ENCODE measurements at places on chromosomes 13 and 19.

- no peak for DNase-seq
Observed at GRCh38 chr19:410243-410781, 1.4 kb upstream of the C2CD4C start.

GRCh38 chr19:4032436-4032835, 24.9 kb downstream of the PIAS4 start:
- DNase-seq: no peak

- DNase-seq: no peak
Observed at GRCh38 chr13:65844266-65844841, 1385.8 kb downstream of the PCDH9 start.

DNA sequence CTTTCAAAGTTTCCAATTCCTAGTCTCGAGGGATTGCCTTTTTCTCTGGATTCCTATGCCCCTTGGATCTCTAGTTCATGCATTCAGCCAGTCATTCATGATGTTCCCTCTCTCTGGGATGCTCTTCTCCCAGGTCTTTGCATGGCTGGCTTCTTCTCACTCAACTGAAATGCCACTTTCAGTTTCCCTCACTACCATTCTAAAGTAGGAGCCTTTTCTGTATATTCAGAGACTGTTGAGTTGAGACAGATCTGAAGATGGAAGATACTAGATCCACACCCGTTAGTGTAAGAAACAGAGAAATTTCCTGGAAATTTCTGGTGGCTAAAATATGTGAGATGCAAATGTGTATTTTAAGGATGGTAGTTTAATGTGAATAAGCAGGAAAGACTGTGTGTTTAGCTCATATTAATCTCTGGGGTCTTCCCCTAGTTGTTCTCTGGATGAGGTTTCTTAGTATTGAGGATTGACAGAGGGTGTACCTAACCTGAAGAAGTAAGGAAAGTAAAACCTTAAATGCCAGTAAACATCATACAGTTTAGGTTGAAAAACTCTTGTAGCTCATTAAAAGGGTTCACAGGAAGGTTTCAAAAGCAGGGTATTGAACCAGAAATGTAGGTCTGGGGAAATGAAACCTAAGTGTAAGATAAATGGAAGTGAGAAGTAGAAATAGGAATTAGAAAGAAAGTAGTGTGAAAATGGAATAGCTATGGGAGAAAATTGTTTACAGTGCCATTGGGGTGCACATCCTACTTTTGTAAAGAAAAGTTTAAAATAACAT, 331.3 kb downstream of the NDFIP2 start:
- DNase-seq: no peak

GRCh38 chr13:87094646-87095045, 576.5 kb upstream of the SLITRK5 start:
- no peak for DNase-seq

GRCh38 chr19:10508707-10509106, 5.6 kb upstream of the KEAP1 start:
- no peak for DNase-seq

- no peak for DNase-seq
Observed at GRCh38 chr13:107573184-107573583, 642.2 kb downstream of the LIG4 start.

- DNase-seq: no peak
Observed at GRCh38 chr13:90673746-90674145, 673.7 kb upstream of the MIR17HG start.

DNA sequence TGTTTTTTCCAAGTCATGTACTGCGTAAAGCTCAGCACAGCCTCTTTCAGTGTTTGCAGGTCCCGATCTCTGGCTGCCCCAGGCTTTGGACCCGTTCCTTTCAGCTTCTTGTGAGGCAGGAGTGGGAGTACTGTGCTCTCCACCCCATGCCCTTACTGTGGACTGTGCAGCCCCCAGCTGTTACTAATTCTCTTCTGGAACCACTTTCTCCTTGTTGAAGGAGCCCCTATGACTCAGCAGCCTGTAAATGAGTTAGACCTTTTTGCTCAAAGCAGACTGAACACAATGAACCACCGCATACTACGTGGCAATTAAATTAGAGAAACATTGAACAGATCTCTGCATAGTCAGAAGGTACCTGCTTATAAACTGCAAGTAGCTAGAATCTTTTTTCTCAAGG, 39.0 kb downstream of the SERTM1 start:
- no peak for DNase-seq

GRCh38 chr13:36421447-36421846, 10.8 kb upstream of the CCNA1 start:
- DNase-seq: no peak

GRCh38 chr13:41813426-41813825, 147.5 kb downstream of the VWA8 start:
- no peak for DNase-seq

GRCh38 chr13:41017817-41018601, 1.1 kb downstream of the ELF1 start:
- no peak for DNase-seq

GRCh38 chr13:97976610-97977521, 23.4 kb downstream of the IPO5 start:
- no peak for DNase-seq

DNA sequence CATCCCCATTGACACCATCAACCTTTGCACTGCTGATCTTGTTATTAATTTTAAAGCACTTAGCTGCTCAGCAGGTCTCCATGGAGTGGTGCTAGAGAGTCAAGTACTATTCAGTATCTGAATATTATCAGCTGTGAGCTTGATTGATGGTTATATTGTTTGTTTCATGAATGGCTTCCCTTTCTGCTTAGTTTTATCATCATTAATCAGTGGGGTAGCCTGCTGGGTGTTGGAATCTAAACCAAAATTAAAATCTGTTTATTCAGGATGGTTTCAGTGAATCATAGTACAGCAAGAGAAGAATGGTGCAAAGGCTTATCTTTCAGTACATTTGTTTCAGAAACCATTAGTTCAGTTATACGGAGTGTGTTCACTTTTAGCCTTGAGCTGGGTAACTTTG, 42.5 kb upstream of the SCEL start:
- DNase-seq: no peak

- DNase-seq: no peak
Observed at GRCh38 chr13:76852986-76853385, 33.2 kb downstream of the KCTD12 start.

DNA sequence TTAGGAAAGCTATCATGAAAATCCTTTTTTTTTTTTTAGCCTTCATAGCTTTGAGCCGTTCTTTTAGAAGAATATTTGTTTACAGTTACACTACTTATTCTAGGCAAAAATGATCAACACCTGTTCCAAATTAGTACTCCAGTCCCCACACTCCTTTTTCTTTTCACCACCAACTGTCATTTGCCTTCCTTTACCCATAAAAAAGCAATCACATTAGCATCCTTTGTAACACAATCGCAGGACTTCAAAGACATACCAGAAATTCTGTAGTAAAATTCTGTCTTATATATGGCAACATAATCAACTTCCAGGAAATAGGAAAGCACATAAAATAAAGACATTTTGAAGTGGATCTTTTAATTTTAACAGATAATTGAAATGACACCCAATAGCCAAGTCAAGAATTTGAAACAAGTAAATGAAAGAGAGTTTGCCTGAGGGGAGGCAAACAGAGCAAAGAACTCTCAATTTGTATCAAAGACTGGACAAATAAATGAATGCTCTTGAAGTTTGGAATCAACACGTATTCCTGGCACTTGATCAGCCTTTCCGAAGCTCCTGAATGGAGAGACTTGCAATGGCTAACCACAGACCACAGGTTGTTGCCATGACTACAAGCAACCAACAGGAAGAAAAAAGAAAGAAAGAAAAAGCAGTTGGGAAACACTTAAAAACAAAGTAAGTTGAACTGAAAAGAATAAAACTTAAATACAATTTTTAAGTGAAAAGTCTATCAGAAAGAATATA, 206.8 kb downstream of the PCDH9 start:
- peak; percentile 3 for DNase-seq

DNA sequence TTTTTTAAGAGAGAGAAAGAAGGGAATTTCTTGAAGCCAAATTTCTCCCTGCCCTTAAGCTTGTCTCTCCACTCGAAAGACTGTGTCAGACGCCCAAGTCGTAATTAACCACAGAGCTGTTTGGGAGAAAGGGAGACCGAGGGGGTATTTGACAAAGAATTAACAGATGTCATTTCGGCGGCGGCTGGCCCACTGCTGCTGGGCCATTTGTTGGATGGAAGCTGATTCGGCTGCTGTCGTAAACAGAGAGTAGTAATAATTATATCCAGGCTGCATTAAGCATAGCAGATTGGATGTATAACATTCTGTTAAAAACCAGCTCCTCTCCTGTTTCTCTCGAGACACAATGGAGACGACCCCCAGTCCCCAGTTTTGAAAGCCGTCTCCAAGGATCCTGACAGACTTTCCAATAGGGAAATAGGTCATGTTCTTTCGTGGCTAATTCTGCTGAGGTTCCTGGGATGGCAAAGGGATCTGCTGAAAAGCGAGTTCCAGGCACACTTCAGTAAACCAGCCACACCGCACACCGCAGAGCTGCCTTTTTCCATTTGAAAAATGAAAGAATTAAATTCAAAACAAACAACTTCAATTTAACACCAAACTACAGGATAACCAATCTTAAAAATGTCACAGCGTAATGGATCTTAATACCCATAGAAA, 71.5 kb downstream of the KCTD15 start:
- DNase-seq: no peak

DNA sequence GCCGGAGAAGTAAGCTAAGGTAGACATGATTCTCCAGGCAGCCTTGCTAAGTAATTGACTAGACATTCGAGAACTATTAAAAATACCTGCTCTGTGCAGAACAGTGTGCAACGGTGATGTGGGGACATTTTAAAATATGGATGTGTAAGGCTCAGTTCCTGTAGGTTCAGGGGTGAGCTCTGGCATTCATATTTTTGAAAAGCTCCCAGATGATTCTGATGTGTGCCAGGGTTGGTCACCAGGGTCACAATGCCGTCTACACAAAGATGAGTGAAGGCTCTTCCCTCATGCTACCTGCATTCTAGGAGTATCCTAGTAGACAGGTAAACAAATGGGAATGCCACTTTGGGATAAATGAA, 702 bp upstream of the EPSTI1 start:
- DNase-seq: no peak

GRCh38 chr19:45876411-45877197, 9.3 kb downstream of the IRF2BP1 start:
- no peak for DNase-seq

GRCh38 chr13:105448811-105449210, 1086.7 kb downstream of the EFNB2 start:
- no peak for DNase-seq

DNA sequence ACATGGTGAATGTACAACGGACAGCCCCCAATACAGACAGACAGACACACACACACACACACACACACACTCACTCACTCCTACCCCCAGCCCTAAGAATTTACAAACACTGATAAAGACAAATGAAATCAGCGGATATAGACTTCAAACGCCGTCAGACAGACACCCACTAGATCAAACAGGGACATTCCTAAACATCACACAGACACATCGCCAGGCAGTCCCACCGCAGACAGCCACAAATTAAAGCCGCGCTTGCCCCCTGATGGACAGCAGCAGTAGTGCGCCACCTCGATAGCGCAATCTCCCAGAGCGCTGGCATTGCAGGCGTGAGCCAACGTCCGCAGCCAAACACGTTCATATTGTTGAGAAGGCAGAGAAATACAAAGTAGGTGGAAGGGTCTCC, 24.7 kb upstream of the ADGRE1 start:
- peak; percentile 34 for DNase-seq

GRCh38 chr19:39004403-39004802, 27.9 kb downstream of the FBXO27 start:
- no peak for DNase-seq

- no peak for DNase-seq
Observed at GRCh38 chr19:19327672-19328071, 7.0 kb downstream of the MAU2 start.

GRCh38 chr19:11673608-11674041, 65.1 kb downstream of the ZNF823 start:
- no peak for DNase-seq

DNA sequence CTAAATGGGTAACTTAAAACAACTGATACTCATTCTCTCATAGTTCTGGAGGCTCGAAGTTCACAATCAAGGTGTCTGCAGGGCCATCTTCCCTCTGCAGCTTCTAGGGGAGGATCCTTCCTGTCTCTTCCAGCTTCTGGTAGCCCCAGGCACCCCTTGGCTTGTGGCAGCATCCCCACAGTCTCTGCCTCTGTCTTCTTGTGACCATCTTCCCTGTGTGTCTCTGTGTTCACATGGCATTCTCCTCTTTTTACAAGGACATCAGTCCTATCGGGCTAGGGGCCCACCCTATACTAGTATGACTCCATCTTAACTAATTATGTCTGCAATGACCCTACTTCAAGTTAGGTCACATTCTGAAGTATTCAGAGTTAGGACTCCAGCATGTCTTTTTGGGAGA, 73.5 kb downstream of the ANKRD10 start:
- no peak for DNase-seq

DNA sequence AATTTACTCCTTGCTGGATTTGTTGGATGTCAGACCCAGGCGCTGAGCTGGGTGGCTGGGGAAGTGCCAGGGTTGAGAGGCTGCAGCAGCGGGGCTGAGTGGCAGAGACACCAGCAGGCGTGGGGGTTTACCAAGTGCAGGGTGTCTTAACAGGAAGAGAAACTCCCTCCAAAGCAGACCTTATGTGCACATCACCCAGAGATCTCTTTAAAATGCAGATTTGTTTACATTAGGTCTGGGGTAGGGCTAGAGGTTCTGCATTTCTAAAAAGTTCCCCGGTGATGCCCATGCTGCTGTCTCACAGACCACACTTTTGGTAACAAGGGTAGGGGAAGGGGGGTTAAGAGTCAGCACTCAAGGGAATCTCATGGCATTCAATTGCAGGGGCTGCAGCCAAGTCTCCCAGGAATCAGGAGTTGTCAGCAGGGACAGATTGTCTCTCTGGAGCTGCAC, 80.7 kb upstream of the OLFM4 start:
- DNase-seq: peak; percentile 68

- no peak for DNase-seq
Observed at GRCh38 chr13:41259875-41260501, 3.4 kb downstream of the MTRF1 start.

- DNase-seq: no peak
Observed at GRCh38 chr19:35318679-35319448, 10.1 kb upstream of the CD22 start.

- DNase-seq: no peak
Observed at GRCh38 chr13:94556041-94556440, 39.9 kb downstream of the TGDS start.

DNA sequence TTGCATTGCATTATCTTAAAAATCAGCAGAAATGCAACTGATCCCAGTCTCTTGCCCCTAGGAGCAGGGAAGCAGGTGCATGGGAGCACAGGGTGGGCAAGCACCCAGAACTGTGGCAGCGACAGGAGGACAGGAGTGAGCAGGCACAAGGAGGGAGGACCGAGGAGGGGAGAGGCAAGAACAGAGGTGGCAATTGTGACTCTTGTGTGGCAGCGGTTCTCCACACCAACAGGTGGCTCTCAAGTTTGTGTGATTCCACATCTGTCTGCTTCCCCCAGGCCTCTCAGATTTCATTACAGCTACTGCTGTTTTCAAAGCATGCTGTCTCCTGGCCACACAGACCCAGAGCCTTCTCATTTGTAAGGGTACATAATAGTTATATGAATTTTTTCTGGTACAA, 108.5 kb downstream of the STK24 start:
- no peak for DNase-seq

- no peak for DNase-seq
Observed at GRCh38 chr13:40375489-40376171, 290.8 kb downstream of the FOXO1 start.

- DNase-seq: no peak
Observed at GRCh38 chr13:47175172-47175866, 278.5 kb upstream of the HTR2A start.

Measured in DMS 273 treated with DMSO at 0.1 percent for 48 hours (cell line).